ENCODE measurements at places on chromosomes 11 and 22.

DNA sequence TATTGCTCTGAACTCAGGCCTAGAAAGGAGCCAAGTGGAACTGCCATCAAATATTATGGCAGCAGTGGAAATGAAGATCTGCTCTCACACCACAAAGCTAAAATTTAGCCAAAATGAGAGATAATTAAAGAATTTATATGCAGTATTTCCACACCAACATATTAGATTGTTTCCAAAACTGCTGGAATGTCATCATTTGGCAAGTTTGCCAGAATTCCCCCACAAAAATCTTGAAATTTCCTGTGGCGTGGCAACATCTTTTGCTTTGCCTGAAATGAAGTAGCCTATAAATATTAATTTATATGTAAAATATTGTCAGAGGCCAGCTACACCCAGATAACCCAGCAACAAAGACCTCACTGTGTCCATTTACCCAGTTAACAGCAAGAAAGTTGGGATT is 13.8 kb downstream of the C11orf71 start:
- DNase-seq = no peak

DNA sequence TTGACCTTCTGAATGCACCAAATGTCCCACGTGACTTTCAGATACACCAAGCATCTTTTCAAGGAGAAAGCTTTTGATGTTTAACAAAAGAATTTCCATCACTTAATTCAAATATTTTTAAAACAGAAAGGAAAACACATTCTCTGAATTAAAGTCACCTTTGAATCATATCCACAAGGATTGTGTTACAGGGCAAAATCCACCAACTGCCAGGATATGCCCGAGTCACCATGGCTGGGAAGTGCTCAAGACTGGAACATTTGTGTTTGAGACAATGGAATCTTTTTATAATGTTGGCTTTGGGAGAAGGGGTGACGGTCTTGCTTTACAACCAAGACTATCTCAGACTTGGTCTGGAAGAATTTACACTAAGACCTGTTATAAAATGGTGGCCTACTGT is 40.8 kb downstream of the BID start:
- DNase-seq = no peak

- DNase-seq = no peak
Measured at GRCh38 chr11:8330404-8330803, 66.7 kb upstream of the LMO1 start.

GRCh38 chr11:125918140-125918840 is 14.0 kb downstream of the DDX25 start:
- DNase-seq = no peak

DNA sequence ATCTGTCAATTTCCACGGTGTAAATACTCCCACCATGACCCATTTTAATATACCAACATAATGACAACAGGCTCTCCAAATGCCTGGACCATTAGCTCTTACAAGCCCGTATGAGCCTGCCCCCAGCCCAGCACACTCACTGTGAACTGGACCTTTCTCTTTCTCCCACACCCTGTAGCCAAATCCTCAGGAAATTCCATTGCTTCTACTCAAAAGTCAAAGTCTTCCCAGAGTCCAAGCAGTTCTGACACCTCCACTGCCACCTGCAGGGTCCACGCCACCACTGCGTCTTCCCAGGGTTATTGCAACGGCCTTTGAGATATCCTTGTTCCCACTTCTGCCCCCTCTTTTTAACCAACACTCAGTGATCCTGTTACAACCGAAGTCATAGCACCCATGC is 110.1 kb upstream of the ASPHD2 start:
- no peak for DNase-seq

DNA sequence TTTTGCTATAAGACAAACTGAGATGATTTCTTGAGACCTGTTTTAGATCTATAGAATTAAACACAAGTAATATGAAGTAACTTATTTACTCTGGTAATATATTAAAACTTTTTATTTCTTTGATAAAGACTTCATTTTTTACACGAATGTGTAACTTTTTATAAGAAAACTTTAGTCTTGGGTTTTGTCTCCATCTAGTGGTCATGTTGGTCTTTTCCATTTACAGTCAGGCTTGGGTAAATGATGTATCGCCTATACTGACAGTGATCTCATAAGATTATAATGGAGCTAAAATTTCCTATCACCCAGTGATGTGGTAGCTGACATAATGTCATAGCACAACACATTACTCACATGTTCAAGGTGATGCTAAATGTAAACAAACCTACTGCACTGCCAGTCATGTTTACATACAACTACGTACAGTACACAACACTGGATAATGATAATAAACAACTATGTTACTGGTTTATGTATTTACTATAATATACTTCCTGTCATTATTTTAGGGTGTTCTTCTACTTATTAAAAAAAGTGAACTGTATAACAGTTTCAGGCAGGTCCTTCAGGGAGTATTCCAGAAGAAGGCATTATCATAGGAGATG is 7.5 kb upstream of the C11orf97 start:
- no peak for DNase-seq

GRCh38 chr11:112470355-112470754 is 209.7 kb upstream of the PLET1 start:
- DNase-seq = no peak

DNA sequence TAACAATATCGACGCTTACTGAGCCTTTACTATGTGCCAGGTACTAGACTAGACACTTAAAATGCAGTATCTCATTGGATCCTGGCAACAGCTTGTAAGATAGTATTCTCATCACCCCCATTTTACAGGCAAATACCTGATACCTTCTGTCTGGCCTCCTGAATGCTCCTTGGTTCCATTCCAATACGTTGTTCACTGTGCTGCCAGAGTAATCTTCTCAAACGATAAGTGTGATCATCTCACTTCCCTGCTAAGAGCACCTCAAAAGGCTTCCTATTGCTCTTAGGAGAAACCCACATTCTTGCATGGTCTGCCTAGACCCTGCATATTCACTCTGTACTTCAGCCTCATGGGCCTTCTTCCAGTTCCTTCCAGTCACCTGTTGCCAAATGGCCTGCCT is 1.3 kb upstream of the NRIP3 start:
- no peak for DNase-seq

- DNase-seq = no peak
Measured at GRCh38 chr11:35056391-35057093, 82.4 kb upstream of the CD44 start.

DNA sequence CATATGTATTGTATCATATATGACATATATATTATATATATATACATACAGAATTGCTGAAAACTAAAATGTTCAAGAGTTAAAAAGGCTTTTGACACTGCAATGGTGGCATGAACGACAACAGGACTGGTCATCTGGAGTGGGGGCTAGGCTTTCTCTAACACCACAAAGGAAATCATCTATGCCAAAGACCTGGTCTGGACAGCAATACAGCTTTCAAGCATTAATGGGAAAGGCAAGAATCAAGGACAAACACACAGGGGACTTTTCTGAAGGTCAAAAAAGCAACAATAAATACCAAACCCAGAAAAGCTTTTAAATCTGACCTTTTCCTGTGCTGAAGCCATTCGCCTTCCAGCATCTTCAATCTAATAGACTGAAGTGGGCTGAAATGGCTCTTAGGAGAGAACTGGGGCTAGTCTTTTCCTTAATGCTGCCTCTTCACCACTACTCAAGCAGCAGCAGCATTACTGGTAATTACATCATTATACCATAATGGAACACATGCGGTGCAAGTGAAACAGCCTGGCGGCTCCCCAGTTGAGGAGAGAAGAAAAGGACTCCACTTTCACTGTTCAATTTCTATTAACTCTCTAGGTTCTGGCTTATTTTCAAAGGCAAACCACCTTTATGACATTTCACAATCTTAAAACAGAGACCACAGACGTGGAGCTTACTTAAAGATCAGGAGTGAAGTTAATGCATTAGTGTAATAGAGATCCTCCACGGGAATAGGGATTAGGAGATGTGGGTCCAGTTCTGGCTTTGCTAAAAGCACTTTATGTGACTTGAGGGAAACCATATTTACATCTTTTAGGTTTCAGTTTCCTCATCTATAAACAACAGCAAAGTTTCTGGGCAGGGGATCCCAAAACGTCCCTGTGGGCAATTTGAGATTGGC is 63.0 kb downstream of the GAB2 start:
- DNase-seq = no peak

DNA sequence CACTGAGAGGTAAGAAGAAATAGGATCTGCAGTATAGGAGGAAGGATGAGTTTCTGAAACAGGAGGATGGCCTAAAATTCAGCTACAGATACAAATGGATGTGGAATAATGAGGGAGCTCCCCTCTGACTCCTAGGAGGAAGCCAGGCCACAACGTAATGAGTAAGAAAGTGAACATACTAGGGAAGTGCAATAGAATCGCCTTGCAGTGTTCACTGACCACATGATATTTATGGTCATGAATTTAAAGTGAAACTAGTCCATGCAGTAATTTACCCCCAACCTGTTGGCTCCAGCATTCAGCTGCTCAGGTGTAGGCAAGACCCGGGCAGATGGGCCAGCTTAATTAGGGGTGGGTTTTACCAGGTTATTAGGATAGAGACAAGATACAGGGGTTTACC is 101.7 kb downstream of the DEUP1 start:
- no peak for DNase-seq

GRCh38 chr11:5398936-5399335 is 15.3 kb downstream of the OR51M1 start:
- DNase-seq = no peak

- no peak for DNase-seq
Measured at GRCh38 chr11:101345891-101346290, 216.3 kb upstream of the PGR start.

DNA sequence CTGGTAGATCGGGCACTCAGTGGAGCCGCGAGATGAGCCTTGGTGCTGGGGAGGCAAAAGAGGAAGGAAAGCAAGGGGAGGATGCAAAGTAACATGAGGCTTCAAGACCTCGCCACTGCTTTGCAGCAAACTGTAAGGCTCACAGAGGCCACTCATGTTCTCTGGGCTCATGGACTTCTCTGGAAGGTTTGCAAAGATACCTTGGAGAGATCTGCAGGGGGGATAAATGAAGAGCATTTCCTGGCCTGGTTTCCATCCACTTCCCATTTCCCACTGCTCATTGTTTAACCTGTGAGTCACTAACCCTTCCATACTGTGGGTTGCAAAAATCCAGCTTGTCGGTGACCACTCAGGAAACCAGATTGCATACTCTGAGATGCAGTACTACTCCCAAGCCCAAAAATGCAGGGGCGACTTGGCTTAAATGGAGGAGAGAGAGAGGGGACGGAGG is 38.5 kb downstream of the OSBP2 start:
- DNase-seq = no peak

Data from stimulated activated CD8-positive, alpha-beta memory T cell treated with anti-CD3 and anti-CD28 coated beads, Interleukin-15, amount 100 ng/mL, for 1 hour (primary cell).